ENCODE measurements at places on chromosomes 7 and 10.

- no peak for DNase-seq
These were observed 102.1 kb downstream of the OSBPL3 start for GRCh38 chr7:24877790-24878311.

DNA sequence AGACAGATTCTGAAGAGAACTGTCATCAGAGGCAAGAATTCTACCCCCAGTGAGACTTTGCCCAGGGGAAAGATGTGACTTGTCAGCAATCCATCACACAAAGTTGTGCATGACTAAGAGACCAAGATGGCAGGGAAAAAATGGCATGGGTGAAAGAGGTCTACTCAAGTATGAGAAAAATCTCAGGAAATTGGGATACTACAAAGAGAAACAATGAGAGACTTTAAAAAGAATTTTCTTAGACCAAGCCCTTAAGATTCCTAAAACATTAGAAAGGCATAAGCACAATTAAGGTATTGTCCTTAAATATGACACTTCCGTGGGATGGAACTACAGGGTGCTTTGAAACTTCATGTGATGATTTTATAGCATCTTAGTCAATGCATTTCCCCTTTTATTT is 45.6 kb upstream of the PDE1C start:
- peak; percentile 97 for DNase-seq

GRCh38 chr7:158371856-158372255 is 215.8 kb downstream of the PTPRN2 start:
- DNase-seq: no peak

- DNase-seq: no peak
These were observed 1.0 kb downstream of the NXPH1 start for GRCh38 chr7:8434290-8435002.

- DNase-seq: no peak
These were observed 571.6 kb downstream of the SH2D4B start for GRCh38 chr10:81109200-81109752.

DNA sequence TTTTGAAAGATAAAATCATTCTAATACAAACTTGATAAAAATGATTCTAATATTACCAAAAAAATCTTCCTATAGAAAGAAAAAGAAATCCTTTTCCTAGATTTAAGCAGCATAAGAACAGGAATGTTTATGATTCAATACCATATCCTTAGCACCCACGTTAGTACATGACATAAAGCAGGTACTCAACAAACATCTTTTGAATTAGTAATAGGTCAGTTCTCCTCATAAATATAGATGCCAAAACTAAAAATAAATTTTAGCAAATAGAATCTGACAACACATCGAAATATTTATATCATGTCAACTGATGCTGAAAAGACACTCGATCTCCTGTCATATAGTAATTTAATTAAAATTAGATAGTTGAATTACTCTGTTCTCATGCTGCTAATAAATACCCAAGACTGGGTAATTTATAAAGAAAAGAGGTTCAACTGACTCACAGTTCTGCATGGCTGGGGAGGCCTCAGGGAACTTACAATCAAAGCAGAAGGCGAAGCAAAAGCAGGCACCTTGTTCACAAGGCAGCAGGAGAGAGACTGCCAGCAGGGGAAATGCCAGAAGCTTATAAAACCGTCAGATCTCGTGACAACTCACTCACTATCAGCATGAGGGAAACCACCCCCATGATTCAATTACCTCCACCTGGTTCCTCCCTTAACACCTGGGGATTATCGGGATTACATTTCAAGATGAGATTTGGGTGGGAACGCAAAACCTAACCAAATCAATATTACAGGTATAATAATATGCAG is 191.8 kb downstream of the HTR7 start:
- DNase-seq: no peak

GRCh38 chr7:55249332-55249731 is 115.8 kb upstream of the LANCL2 start:
- DNase-seq: no peak

DNA sequence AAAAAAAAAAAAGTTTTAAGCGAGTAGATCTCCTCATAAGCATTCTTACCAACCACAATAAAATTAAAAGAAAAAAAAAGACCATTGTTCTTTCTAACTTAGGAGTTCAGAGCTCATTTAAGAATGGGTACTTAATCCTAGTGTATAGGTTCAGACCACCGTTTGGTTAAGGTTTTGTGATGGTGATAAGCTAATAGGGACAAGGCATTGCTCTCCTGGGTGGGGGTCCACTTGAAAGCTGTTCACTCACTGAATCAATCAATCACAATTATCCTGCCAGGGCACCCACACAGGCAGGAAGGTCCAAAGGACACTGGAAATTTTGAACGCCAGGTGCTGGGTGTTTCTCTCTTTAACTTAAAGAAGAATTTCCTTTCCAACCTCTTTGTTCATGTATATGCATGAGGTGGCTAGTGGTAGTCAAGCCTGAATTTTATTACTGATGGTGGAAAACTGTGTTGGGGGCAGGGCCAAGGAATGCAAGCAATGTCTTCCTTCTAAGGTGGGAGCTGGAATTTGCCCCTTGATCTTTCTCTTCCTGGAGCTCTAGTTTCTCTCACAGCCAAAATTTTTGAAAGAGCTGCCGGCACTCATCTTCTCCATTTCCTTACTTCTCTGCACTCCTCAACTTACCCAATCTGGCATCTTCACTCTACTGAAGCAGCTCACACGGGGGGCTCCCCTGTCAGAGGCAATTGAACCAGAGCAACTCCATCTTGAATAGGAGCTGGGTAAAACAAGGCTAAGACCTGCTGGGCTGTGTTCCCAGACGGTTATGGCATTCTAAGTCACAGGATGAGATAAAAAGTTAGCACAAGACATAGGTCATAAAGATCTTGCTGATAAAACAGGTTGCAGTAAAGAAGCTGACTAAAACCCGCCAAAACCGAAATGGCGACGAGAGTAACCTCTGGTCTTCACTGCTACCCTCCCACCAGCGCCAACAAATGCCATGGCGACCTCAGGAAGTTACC is 7.5 kb upstream of the FAM131B start:
- DNase-seq: no peak

- DNase-seq: no peak
These were observed 464.1 kb downstream of the SUGCT start for GRCh38 chr7:40598915-40599314.

DNA sequence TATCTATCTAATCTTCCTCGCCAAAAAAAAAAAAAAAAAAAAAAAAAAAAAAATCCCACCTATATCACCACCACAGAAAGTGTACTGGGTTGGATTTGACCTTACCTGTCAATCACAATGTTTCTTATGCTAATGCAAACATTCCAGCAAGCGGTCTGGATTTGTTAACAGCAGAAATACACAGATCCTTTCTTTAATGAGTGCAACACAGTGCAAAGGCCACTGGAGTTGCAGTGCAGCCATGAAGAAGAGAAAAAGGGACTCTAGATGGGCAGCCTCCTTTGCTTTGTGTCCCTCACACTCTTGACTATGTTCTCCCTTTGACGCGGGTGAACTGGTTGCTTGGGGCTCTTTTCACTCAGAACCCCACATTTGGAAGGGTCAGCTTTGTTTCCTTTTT is 127.3 kb upstream of the PRKCQ start:
- DNase-seq: no peak

DNA sequence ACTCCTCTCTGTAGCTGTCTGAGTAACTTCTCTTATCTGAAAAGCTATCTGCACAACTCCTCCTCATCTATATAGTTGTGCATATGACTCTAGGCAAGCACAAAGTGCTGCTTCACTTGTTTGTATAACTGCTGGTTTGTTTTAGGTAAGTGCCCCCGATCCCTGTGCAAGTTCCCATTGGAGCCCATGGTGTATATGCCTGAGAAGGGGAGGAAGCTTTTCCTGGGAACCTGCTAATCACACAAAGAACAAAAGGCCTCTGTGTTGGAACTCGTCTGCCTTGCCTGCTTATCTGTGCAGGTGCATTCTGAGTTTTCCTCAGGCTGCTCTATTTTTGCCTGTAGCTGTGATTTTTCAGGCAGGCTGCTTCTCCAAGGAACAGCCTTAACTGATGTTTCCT is 23.2 kb upstream of the PHF14 start:
- no peak for DNase-seq

GRCh38 chr10:30671026-30671616 is 41.6 kb upstream of the LYZL2 start:
- DNase-seq: peak; percentile 79

GRCh38 chr7:151046603-151047573 is 1.4 kb upstream of the ASIC3 start:
- DNase-seq: peak; percentile 78

- no peak for DNase-seq
These were observed 334.0 kb downstream of the WDR37 start for GRCh38 chr10:1390200-1390599.

DNA sequence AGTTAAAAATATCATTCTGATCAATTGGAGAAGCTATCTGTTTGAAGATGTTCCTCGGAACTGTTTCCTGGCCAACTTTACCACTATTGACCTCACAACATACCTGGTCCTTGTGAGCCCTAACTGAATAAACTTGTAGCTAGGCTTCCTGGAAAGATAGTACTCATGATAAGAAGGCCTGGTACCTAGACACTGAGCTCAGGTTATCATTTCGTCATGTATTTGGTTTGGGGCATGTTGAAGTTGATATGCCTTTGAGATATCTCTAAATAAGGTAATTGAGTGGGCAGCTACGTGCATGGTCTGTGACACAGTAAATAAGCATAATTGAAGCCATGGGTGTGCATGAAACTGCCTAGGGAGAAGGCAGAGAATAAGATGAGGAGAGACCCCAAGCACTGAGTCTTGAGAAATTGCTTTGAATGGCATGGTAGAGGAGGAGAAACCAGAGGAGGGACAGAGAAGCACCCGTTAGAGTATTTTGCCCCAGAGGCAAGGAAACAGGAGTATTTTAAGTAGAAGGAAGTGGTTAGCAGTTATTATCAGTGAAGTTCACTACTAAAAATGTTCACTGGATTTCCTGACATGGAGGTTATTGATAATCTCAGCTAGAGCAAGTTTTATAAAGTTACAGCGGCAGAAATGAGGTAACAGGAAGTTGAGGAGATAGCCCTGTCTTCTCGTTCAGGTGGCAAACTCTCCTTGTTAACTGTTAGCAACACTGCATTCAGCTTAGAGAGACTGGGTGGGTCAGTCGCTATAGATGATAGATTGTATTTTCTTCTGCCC is 55.6 kb downstream of the CC2D2B start:
- no peak for DNase-seq

DNA sequence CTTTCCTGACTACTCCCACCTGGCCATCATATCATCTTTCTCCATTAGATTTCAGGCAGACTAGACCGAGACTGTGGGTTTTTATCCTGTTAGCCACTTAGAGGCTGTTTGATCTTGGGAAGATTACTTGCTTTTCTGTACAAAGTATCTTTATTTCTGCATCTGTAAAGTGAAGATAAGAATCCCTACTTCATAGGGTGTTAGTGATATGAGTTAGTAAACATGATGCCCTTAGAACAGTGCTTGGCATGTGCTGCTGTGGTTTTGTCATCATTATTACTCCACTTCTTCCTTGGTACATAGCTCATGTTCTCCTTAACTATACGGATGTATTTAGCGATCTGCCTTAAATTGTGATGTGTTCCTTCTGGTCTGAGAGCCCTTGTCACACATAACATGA is 165.2 kb downstream of the AUTS2 start:
- no peak for DNase-seq

- peak; percentile 76 for DNase-seq
These were observed 1.7 kb upstream of the EGR2 start for GRCh38 chr10:62817766-62818425.

DNA sequence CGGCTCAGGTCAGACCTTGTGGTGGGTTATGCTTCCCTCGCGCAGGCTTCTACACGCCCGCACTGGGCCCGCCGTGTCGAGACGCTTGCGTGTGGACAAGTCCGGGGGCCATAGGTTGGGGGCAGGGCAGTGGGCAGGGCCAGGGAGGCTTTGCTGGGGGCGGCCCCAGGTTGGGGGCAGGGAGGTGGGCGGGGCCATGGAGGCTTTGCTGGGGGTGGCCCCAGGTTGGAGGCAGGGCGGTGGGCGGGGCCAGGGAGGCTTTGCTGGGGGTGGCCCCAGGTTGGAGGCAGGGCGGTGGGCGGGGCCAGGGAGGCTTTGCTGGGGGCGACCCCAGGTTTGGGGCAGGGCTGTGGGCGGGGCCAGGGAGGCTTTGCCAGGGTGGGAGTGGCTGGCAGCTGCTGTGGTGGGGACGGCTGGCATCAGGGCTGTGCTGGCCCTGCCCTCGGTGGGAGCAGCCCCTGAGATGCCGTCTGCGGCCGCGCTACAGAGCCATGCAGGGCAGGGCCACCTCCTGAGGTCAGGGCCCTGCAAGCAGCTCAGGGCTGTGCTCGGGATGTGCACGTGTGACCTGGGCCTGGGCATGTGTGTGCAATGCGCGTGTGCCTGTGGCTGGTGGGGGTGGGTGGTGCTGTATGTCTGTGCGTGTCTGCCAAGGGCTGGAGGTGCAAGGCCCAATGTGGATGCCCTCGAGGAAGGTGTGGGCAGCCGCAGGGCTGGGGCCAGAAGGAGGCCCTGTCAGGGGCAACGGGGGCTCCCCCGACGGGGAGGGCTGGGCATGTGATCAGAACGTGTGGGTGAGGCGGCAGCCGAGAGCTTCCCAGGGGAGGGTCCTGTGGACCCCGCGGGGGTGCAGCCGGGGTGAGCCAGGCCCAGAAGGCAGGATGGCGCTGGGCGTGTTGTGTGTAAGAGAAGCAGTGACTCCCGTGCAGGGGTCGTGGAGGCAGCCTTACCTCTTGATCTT is 72.5 kb upstream of the NKX6-2 start:
- DNase-seq: no peak

GRCh38 chr10:105062951-105063350 is 421.9 kb downstream of the SORCS3 start:
- no peak for DNase-seq

DNA sequence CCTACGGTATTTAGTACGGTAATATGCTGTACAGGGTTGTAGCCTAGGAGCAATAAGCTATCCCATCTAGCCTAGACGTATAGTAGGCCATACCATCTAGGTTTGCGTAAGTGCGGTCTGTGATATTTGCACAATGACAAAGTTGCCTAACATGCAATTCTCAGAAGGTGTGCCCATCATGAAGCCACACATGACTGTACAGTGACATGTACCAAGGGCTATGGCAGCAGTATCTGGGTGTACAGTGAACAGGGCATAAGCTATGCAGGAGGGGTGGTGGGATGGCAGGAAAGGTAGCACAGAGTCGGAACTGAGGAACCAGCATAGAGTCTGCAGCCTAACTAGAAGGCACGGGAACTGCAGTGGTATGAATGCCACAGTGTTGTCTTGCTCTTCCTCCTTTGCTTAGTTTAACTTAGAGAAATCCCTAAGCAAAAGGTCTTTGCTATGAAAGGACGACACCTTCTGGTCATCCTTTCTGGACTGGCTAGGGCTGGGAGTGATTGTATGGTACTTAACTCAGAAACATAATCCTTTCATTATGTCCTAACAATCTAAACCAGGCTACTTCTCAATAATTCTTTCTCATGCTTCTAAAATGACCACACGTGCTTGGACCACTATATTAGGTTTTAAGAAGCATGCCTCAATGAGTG is 93.5 kb downstream of the DYNC1I1 start:
- DNase-seq: no peak

All from EL (cell line).